ENCODE measurements at places on chromosomes 12 and 14. TPM values are rescaled to one million over a fixed set of nuclear protein-coding genes. Genes with fewer than 3 reads are reported as not detected.

- DNase-seq, result peak; percentile 78
These were observed 9.0 kb upstream of the MLEC start for GRCh38 chr12:120677765-120678473.

DNA sequence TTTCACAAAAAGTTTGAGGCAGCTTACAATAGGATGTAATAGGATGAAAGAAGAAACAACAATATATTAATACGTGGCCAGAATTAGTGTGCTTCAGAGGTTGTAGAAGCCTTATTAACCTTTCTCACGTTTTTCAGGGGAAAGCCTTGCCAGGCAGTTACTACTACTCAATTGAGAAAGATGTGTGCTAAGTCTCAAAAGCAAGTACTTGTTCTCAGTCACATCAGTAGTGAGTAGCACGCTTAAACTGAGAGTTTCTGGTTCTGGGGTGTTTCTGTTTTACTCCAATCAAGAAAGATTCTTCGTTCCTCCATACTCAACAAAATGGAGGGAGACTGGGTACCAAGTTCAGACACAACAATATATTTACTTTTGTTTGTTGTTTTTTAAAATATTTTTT is 38.7 kb downstream of the KLC1 start:
- DNase-seq, result no peak

CLEC4A gene
- total RNA-seq, result not detected

HOXC5 gene
- not detected for total RNA-seq

DNA sequence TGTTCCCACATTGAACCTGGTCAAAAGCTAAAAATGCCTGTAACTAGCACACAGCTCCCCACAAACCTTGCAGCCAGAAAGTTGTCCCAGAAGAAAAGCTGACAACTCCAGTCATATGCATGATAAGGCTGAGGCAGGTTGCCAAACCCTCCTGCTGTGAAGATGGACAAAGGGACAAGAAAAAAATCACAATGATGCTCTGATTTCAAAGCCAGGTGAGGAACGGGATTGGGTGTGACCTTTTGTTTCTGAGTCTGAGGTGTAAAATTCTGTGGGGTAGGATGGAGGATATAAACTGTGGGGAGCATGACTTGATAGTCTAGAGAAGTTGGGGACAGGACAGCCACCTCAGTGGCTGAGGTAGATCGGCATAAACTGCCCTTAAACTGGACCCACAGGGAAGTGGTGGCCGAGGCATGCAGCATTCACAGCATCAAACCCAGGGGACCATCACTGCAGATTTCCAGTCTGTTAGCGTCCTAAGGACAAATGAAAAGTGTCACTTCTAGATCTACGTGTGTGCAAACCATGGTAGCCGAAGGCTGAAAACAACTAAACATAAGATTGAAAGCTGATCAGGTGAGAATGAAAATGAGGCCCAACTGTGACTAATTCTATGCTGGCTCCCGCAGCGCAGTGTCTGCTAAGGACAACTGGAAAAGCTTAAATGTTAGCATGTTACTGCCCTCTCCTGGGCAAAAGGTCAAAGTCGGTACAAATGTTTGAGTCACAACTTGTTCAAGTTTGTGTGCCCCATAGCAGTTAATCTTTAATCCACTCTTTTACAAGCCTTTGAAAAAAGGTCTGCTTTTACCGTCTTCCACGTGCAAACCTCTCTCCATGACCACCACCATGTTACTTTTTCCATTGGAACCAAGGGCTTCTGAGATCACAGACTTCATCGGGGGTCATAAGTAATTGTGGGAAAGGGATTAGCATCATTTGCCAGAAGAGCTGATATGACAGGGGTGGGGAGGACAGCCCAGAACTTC is 39.8 kb downstream of the GRIN2B start:
- DNase-seq, result peak; percentile 66

All from M059J (cell line).